ENCODE measurements at places on chromosomes 6 and 20.

DNA sequence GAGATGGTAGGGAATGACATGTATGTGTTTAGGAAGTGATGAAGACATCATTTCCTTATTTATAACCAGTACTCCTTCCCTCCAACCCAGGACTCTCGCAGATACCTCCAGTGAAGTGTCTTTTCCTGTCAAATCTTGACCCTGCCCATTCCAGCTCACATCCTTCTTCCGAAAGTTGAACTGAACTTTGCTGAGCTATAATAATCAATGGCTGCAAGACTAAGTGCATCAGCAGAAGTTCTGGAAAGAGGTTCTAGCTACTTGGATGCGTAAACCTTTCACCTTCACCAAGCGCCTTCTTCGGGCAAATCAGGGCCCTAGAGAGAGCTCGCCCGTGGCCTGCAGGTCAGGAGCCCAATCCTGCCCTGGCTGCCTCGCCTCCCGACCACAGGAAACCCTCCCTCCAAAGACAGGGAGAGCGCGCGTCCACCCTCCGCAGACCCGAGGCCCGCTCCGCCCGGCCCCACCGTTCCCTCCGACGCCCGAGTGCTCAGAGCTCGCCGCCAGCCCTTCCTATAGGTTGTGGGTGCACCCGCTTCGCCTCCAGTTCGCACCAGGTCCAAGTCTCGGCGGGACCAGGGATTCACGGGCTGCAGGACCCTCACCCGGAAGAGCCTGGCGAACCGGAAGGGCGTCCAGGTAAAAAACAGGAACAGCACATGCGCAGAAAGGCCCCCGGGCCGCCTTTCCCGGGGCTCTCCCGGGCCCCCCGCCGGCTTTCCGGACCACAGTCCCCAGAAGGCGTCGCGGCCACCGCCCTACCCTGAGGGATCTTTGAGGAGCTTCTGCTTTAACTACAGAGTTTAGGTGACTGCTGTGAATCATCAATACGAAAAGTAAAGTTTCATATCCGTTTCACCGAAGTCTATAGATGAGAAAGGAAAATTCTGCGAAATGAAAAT lies at the start of gene ZNF334:
Gene ZNF334 (minus strand): TSS at position 617 of the 902 bp plus-strand sequence. CDS start 1,457 bp downstream, outside the sequence.
- DNase-seq, result peak; percentile 88

DNA sequence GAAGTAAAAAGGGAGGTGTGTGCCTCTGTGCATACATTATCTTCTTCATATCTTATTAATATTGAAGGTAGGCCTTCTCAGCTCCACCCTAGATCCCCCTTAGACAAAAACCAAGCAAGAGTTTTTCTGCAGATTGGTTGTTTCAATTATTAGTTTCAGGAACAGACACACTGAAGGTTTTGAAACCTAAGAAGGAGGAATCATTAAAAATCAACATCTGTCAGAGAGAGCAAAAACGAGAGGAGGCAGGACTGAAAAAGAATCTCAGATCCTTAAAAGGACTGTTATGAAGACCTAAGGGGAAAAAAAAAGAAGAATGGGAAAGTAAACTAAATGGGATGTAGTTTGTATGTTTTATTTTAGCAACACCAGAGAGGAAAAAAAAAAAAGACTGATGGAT lies 560.8 kb upstream of the JAG1 start:
- DNase-seq, result no peak

- DNase-seq, result no peak
These were observed 60.7 kb upstream of the TULP4 start for GRCh38 chr6:158251565-158251964.

DNA sequence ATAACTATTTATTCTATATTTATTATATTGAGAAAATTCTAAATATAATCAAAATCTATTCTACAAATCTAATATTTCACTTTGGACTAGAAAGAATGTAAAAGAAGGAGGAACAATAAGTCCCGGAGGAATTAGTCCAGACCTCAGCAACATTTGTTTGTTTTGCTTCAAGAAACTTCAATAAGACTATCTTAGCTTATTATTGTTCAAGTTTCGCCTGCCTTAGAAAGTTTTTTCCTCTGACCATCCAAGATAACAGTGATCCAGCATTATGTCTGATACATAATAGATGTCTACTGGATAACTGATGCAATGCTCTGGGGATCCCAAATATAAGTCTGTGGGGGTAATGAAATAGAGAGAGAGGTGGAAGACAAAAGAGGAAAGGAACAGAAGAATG lies 28.7 kb upstream of the NT5E start:
- no peak for DNase-seq

- DNase-seq, result no peak
These were observed 143.0 kb upstream of the THBS2 start for GRCh38 chr6:169396554-169397163.

DNA sequence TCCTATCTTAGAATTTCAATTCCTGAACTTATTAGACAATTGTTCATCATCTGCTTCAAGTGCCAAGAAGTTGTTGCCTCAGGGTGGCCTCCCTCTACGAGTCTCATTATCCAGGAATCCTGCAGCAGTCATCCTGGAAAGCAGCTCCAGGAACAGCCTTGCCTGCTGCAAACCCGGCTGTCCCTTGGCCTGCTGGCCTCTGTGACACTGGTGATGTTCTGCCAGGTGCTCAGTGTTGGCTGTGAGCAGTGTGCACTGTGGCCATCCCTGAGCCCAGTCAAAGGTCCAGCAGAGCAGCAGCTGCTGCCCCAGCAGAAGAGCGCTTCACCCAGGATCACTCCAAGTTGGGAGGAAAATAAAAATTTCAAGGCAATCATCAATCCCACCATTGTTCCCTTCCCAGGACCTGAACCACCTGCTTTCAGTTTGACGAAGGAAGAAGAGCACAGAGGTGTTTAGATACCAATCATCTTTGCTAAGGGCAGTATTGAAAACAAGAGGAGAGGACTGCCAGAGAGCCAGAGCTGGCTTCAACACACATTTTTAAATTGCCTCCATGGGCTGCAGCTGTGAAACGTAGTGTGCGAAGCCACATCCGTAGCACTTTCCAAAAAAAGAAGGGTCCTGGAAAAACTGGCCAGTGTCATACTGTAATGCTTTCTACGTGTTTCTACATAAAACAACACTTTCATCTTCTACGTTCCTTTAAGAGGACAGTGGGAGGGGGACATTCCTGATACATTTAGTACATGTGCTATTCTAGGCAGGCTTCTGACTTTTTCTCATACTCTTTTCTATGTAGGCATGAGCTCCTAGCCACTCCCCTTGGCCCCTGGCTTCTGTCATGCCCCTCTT lies 7.2 kb upstream of the FAM50B start:
- DNase-seq, result no peak

DNA sequence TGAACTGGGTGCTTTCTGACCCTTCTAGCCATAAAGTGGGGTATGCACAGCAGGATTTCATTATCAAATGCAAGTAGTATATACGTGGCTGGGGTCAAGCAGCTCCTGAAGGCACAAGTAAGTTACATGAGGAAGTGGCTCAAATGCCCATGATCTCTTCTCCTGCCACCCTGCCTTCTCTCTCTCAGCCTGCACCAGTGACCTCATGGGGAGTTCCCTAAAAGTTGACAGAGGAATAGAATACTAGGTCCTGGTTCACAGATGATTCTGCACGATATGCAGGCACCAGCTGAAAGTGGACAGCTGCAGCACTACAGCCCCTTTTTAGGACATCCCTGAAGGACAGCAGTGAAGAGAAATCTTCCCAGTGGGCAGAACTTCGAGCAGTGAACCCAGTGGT lies 282.0 kb downstream of the BCKDHB start:
- no peak for DNase-seq

- no peak for DNase-seq
These were observed 50.5 kb upstream of the THEMIS start for GRCh38 chr6:127951172-127951917.

- no peak for DNase-seq
These were observed 106.5 kb upstream of the TRAF3IP2 start for GRCh38 chr6:111711984-111712752.

All from G401 (cell line).